A375 (cell line): ENCODE measurements at places on chromosomes 5 and 9. TPM values are rescaled to one million over a fixed set of nuclear protein-coding genes. Genes with fewer than 3 reads are reported as not detected.

The PRXL2C gene
- total RNA-seq, result 5.8 and 6.3 TPM in 2 replicates

The LCN1 gene
- not detected in 2 replicates for total RNA-seq

The FBXW5 gene
- total RNA-seq, result 108 and 131 TPM in 2 replicates

The OR13C9 gene
- total RNA-seq, result not detected in 2 replicates

The GARNL3 gene
- total RNA-seq, result 0.15 and 2.4 TPM in 2 replicates

The PCDHB5 gene
- total RNA-seq, result 12.2 and 12.4 TPM in 2 replicates
